Pancreas (tissue), 10 donors: ENCODE measurements at places on chromosomes 1 and 21. TPM values are rescaled to one million over a fixed set of nuclear protein-coding genes. Genes with fewer than 3 reads are reported as not detected.

- DNase-seq, result no peak
Measured at GRCh38 chr21:32994305-32994704, 31.4 kb upstream of the OLIG2 start.

DNA sequence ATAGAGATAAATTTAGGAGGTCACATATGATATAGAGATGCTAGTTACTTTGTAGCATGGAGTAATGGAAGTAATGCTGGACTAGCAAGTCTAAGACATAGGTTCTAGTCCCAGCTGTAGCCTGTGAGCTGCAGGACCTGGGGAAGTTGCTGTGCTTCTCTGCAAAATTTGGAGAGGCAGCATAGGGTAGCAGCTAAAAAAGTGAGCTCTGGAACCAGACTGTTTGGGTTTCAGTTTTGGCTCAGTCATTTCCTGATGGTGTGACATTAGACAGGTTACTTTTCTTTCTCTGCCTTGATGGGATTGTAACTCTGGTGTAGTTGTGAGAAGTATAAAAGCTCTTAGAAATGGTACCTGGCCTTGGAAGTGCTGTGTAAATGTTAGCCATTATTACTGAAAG is 3.3 kb downstream of the METTL13 start:
- DNase-seq, result no peak

DNA sequence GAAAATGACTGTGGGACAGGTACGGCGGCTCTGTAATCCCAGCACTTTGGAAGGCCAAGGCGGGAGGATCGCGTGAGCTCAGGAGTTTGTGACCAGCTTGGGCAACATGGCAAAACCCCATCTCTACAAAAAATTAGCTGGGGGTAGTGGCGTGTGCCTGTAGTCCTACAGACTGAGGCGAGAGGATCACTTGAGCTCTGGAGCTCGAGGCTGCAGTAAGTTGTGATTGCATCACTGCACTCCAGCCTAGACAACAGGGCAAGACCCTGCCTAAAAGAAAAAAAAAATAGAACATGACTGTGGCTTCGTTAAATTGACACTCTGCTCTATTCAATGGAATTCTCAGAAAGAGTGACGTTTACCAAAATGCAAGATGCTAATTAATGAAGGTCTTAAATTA is 3.9 kb upstream of the DBT start:
- no peak for DNase-seq

GRCh38 chr1:196538473-196538872 is 69.8 kb downstream of the KCNT2 start:
- DNase-seq, result no peak

DNA sequence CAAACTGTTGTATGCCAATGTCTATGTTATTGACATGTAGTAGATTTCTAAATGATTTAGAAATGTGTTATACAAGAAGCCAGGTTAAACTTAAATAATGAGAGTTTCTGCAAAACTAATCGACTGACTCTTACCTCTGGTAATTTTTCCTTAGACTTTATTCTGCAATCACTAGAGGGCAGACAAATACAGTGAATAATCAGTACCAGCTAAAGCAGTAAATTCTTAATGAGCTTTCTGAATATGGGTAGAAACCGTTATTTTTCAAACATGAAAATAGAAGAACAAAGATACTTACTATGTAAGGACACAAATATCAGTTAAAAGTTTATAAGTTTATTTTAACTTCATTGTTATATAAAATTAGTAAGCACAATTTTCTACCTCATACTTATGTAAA is 97.9 kb upstream of the RGS1 start:
- DNase-seq, result no peak

DNA sequence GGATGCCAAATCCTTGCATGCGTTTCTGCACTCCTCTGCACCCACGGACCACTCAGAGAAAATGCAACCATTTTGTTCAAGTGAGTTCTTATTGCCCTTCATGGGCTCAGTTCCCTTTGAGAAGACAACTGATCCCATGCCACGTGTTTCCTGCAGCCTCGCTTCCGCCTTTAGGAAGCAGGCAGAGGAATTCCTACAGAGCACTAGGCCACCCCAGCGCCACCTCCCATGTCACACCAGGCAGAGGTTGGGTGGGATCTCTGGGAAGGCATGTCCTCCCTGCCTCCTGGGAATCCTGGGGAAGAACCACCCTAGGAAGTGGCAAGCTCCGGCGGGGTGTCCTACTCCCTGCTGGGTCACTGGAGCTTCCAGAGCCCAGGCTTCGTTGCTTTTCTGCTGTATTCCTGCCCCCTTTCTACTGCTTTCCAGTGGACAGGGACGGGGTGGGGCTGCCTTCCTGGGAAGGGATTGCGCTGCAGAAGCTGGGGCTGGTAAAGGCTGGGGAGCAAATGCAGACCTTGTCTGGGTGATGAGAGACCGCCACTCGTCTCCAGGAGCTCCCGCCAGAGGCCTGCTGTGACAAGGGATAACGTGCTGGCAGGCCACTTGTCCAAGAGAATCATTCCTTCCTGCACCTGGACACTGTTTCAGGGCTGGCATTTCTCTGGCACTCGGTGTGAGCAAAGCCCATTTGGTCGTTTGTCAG is 478.2 kb upstream of the VAMP3 start:
- no peak for DNase-seq

DNA sequence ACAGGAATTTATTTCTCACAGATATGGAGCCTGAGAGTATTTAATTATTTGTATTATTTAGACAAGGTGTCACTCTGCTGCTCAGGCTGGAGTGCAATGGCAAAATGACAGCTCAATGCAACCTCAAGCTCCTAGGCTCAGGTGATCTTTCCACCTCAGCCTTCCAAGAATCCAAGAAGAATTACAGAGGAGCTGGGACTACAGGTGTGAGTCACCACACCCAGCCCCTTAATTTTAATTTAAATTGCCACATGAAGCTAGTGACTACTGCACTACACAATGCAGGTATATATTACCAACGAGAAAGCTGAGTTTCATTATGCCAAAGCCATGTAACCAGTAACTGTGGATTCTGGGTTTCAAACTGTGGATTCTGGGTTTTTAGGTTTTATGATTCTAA is 2.1 kb downstream of the KHDC4 start:
- DNase-seq, result no peak

DNA sequence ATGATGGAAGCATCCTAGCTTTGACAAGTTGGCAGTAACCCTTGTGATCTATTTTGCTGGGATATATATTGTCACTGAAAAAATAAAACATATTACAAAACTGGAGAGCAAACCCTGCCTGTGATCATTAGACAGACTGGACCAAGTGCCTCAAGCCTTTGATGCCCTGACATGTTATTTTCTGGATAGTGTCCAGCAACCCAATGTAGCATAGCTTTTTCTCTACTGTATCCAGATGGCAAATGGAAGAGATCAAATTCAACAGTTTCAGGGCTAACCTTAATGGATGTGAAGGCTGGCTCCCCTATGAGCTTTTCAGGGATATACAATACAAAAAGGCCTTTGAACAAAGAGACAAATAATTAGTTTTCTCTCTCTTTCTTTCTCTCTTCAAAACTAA is 25.1 kb downstream of the WARS2 start:
- DNase-seq, result no peak

DNA sequence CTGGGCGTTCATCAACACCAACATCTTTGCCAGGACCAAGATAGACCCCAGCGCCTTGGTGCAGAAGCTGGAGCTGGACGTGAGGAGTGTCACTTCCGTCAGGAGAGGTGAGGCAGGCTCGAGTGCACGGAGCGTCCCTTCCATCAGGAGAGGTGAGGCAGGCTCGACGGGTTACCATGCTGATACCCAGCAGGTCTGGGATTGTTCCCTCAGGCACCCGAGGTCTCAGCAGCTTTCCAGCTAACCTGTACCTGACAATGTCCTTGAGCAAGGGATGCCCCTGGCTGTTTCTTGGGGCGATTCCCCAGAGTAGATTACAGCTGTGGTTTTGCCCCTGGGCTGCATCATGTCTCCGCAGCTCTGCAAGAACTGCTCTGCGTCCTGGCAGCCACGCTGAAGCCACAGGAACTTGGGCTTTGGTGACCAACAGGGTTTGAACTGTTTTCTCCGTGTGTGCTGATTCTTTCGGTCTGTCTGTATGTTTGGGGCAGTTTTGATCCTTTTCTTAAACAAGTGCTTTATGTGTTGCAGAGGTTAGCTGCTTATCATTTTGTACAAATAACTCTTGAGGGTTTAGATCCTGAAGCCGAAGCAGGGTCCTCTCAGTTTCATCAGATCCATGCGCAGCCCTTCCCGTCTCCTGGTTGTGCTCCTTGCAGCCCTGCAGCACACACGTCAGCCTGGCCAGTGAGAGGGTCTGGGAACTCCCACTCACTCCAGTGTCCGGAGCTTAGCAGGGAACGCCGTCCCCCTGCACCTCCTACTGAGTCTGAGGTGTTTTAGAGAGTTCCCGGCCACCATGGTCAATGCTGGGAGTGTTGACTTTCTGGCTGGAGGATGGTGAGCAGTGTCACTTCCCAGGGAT is 4.1 kb downstream of the SLX9 start:
- no peak for DNase-seq

GRCh38 chr21:29346281-29346680 is 47.6 kb downstream of the BACH1 start:
- DNase-seq, result no peak

DNA sequence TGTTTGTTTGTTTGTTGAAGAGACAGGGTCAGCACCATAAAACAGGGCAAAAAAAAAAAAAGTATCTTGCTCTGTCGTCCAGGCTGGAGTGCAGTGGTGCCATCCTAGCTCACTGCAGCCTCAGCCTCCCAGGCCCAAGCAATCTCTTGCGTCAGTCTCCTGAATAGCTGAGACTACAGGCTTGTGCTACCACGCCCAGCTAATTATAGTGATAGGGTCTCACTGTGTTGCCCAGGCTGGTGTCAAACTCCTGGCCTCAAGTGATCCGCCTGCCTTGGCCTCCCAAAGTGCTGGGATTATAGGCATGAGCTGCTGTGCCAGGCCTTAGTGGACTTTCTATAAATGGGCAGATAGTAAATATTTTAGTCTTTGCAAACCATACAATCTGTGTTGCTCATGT is 19.2 kb downstream of the DDI2 start:
- no peak for DNase-seq

DNA sequence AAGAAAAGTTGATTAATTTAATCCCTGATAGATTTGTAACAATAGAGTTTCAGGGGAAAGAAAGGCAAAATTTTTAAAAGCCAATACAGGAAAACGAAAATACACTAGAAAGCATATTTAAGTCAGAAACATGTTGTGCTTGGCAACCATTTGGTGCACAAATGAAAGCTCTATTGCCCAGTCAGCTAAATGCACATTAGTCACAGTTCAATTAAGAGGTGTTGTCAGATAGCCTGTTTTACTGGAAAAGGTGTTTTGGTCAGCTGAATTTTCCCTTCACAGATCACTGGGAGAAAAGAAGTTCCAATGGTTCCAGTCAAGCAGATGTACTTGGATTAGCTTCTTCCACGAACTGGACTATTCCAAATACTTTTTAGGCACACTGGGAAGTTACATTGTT is 25.4 kb downstream of the RGS4 start:
- DNase-seq, result no peak

GRCh38 chr1:245118806-245119205 is 36.0 kb upstream of the KIF26B start:
- no peak for DNase-seq

DNA sequence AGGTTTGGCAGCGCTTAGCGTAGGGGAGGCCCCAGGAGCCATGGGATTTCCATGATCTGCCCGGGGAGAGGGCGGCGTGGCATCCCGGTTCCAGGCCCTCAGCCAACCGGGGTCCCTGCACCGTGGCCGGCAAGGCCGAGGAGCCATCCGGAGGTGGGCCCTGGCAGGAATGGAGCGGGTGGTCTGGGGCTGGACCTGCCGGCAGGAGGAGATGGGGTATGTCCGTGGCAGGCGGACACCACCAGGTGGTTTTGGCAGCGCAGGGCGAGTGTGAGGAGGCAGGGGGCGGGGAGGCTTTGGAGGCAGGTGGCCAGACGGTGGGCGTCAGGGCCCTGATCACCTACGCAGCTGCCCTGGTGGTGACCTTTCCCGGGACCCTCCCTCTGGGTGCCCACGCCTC is 10.3 kb downstream of the PRKCZ start:
- no peak for DNase-seq

GRCh38 chr1:225891229-225891972 is 2.5 kb upstream of the LEFTY1 start:
- DNase-seq, result peak; percentile 84

IFNAR2 gene
- total RNA-seq, result 5.7 TPM

PPCS gene
- 37.2 TPM for total RNA-seq

NUAK2 gene
- 13.3 TPM for total RNA-seq

PDPN gene
- 4.7 TPM for total RNA-seq

COL11A1 gene
- total RNA-seq, result 1.4 TPM
